Pulmonary artery endothelial cell (primary cell): ENCODE measurements at places on chromosomes 7 and 10. TPM values are rescaled to one million over a fixed set of nuclear protein-coding genes. Genes with fewer than 3 reads are reported as not detected.

DNA sequence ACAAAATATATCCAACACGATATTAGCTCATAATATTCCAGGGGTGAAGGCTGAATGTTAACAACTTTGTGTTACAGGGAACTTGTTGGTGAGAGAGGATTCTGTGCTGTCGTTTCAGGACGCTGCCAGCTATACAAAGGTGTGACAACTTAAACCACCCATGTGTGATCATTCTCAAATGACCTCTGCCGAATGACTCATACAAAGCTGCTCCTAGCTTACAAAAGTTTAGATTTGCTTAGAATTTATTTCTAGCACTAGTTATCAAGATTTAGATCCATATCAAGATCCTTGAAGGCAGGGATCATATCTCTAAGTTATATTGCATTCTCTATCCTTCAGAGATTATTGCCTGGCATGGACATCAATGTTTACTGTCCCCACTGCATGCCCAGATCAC lies 65.3 kb downstream of the COBL start:
- no peak for DNase-seq

DNA sequence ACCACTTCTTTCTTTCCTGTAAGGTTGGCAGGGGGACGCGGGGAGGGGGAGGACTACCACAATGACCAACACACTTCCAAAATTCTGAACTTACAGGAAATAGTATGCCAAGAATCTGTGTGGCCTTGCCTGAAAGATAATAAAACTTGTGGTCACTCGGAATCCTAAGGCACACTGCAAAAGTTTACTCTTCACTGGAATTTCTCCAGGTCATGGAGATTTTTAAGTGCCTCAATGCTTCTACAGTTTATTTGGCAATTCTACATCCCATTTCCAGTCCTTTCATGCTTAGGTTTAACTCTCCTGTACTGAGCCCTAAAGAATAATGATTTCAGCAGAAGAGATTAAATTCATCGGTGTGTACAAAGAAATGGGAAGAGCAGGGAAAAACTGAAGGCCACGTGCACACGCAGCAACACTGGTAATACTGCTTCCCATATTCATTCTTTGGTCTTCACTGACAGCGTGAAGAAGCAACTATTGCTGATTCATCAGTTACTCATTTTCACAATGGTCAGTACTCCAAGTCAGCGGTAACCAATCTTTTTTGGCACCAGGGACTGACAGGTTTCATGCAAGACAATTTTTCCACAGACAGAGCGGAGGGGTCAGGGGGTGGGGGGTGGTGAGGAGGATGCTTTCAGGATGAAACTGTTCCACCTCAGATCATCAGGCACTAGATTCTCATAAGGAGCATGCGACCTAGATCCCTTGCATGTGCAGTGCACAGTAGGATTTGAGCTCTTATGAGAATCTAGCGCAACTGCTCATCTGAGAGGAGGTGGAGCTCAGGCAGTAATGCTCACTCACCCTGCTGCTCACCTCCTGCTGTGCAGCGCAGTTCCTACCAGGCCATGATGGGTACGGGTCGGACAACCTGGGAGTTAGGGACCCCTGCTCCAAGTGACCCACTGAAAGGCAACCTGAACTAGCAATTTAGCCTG lies 9.8 kb downstream of the LARP4B start:
- no peak for DNase-seq

The ARHGEF35 gene
- total RNA-seq = 0.40 and 0.88 TPM in 2 replicates

The BICC1 gene
- total RNA-seq = 1.7 and 3.2 TPM in 2 replicates

DNA sequence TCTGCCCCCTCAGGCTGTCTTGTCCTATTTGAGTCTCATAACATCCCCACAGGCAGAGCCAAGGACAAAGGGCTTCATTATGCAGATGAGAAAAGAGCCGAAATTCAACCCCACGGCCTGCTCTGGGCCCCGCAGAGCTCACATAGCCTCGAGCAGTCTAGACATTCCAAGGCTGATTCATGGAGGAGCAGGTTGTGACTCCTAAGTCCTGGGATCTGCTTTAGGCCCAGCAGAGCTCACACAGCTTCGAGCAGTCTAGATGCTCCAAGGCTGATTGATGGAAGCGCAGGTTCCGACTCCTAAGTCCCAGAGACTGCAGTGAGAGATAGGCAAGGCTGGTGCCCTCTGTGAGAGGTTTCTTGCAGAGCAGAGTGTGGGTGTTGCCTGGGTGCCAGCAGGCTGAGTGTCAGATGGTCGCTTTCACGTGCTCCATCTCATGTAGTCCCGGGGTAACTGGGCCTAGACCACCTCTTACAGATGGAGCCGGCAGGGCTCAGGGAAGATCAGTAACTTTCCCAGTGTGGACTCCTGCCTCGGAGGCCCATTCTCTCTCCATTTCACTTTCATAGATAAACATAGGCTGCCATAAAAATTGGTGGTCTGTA lies 436.1 kb upstream of the FOXK1 start:
- no peak for DNase-seq

DNA sequence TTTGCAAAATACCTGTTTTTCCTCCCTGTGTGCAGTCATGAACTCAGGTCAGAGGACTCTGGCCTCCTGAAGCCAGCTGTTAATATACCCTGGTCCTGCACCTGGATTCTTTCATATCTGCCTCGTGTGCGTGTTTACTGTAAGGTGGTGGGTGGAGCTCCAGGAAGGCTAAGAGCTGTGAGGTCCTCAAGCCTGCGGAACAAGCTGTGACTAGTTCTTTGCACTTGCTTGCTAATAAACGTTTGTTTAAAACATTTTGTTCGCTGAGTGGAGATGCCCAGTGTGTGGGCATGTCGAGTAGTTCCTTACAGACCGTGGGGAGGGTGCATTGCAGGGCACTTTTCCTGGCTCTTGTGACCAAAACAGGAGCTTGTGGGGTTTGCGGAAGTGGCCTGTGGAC lies 139.0 kb downstream of the DOCK1 start:
- DNase-seq = no peak

DNA sequence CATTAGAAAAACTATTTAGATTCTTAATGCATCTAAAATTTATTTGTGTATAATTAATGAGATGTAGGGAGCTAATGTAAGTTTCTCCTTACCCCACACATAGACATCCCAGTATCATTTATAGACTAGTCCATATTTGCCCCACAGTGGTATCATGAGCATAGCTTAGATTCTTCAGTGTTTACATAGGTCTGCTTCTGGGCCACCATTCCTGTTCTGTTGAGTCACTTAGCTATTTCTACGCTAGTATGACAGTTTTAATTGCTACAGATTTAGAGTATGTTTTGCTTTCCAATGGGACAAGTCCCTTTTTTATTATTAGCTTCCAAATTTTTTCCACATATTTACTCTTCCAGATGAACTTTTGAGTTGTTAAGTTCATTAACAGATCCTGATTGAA lies 69.4 kb downstream of the MCMBP start:
- no peak for DNase-seq

DNA sequence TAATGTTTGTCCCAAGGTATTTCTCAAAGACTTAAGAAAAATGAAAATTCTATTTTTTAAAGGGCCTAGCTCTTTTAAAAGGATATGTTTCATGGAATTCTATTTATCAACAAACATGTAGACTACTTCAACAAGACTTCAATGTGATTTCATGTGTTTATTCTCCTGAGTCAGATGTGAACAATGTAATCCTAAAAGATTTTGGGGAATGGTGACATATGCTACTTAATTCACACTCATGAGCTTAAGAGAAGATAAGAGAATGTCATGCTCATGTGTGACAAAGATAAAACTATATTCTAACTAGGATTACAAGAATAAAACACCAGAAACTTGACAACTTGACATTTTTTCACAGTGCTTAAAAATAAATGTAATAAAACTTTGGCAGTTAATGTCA lies 127.5 kb downstream of the TES start:
- no peak for DNase-seq

The RBP3 gene
- total RNA-seq = not detected in 2 replicates

The EXOC6 gene
- 129 and 228 TPM in 2 replicates for total RNA-seq

DNA sequence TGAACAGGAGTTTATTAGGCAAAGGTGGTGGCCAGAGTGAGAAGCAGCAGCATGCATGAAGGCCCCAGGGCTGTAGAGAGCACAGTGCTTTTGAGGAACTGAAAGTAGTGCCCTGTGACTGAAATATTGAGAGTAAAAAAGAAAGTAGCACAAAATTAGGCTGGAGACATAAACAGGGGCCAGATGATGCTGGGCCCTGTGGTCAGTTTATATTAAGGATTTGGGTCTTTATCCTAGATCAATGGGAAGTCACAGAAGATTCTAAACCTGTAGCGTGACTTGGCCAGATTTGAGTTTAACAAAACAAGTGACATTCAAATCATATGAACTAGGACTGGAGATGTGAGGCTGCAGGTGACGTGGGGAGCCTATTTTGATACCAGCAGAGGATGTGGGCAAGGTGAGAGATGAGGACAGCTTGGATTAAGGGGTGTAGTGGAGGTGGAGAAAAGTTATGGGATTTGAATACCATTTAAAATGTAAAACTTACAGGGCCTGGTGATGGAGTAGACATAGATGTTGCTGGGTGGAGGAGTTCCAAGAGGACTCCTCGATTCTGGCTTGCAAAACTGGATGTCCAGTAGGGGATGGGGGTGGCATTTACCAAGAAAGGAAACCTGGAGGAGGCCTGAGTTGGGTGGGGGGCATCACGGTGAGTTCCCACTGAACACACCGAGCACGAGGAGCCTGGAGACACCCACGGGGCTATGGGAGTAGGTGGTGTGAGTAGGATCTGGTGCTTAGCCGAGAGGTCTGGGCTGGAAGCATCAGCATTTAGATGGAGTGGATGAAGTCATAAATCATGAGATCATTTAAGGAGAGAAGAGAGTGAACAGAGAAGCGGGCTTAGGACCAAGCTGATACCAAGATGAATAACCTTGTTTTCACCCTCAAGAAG lies 52.8 kb downstream of the HHEX start:
- no peak for DNase-seq

DNA sequence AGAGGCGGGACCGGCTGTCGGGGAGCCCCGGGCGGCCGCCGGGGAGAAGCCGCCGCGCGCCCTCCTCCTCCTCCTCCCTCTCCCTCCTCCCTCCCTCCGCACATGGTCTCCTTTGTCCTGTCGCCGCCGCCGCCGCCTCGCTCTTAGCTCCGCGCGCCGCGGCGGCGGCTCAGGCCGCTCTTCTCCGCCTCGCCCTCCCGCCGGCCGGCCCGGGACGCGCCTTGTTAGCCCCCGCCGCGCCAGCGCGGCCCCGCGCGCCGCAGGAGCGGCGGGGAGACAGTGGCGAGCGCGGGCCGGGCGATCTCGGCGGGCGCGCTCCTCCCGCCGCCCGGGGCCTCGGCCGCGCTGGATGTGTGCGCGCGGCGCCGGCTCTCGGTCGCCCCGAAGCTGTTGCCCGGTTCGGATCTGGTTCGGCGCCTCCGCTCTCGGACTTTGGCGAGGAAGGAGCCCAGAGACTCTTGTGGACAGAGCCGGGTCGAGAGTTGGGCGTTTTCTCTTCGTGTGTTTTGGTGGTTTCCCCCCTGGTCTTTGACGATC lies 437.4 kb upstream of the GALNT17 start:
- DNase-seq = no peak

DNA sequence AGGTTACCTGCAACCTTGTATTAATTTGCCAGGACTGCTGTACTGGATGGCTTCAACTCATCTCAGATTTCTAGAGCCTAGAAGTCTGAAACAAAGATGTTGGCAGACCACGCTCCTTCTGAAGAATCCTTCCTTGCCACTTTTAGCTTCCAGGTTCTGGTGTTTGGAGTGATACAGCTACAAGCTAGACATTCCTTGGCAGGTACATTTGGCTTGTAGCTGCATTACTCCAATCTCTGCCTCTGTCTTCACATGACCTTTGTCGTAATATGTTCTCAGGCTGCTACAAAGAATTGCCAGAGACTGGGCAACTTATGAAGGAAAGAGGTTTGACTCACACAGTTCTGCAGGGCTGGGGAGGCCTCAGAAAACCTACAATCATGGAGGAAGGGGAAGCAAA lies 146.3 kb downstream of the GALNT17 start:
- no peak for DNase-seq

DNA sequence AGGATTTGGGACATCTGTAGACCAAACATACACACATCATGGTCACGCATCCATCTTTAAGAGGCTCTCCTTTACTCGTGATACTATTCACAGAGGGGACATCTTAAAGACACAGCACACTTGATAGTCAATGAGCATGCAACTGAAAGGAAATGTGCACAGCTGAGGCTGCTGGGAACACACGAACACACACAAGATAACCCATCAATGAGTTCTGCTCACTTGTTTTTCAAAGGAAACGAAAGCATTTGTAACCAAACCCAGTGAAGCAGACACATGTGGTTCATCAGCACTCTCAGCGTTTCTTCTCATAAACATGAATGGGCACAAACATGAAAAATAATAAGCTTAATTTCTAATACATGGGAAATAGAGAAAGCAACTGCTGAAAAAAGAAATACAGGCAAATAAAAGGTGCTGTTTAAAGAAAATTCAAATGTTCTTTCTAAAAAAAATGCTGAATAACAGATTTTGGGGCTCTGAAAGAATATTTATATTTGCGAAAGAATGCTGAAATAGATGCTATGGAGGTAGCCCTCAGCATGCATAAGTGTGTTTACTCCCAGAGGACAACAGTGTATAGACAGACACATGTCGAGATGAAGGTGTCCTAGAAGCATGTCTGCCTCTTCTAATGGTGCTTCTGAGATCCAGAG lies 59.7 kb upstream of the LAMB4 start:
- DNase-seq = no peak

The ASAH2 gene
- 0.46 and 1.7 TPM in 2 replicates for total RNA-seq

DNA sequence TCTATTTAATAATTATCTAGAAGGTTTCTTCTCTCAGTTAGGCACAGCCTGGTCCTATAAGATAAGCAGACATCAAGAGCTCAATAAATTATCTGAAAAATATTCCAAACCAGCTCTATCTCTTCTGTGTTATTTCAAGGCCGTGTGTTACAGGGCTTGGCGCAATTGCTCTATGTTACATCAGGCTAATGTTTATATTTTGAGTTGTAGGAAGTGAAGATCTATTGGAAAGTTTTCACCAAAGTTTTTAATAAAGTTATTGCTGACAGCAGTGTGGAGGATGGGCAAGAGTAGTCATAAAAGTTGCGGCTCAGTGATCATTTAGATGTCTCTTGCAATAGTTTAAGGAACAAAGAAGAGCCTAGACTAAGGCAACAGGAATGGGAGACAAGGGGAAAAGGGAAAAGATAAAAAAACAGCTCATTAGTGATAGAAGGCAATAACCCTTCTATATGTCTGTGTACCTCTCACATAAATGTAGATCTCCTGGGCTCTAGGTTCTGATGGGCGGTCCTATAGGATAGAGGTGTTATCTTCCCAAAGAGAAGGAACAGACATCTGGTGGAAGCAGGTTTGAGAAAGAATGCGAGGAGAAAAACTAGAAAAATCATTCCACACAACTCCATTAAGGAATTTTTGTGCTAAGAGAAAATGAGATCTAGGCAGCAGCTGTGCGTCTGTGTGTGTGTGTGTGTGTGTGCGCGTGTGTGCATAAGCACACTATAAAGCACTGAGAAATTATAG lies 5.9 kb upstream of the ANKRD7 start:
- DNase-seq = no peak

- DNase-seq = no peak
Measured at GRCh38 chr10:716821-717220, 27.4 kb upstream of the DIP2C start.

- DNase-seq = no peak
Measured at GRCh38 chr10:72087392-72087968, 871 bp downstream of the SPOCK2 start.
